Skeletal muscle tissue (tissue), 5 donors: ENCODE measurements at places on chromosomes 12 and 14. TPM values are rescaled to one million over a fixed set of nuclear protein-coding genes. Genes with fewer than 3 reads are reported as not detected.

Gene BHLHE41
- 1.0 TPM for total RNA-seq

Gene PTPN21
- total RNA-seq, result 16.2 TPM

Gene SYT10
- not detected for total RNA-seq

Gene KLRC2
- total RNA-seq, result 1.0 TPM

Gene HOXC12
- not detected for total RNA-seq

Gene SERPINA9
- total RNA-seq, result not detected

Gene GALNT4
- total RNA-seq, result 6.3 TPM

Gene RESF1
- 19.3 TPM for total RNA-seq

Gene LIN7A
- total RNA-seq, result 1.6 TPM

Gene TOMM20L
- total RNA-seq, result not detected

Gene MRPL51
- total RNA-seq, result 141 TPM

Gene IAPP
- total RNA-seq, result not detected

Gene TAS2R31
- total RNA-seq, result 8.9 TPM

Gene NTN4
- total RNA-seq, result 20.9 TPM

Gene APOLD1
- total RNA-seq, result 9.9 TPM

Gene CD4
- 6.8 TPM for total RNA-seq

Gene GNG2
- 25.1 TPM for total RNA-seq

Gene MYO1H
- not detected for total RNA-seq

Gene DDX55
- total RNA-seq, result 12.5 TPM

Gene CACNA1C
- 7.3 TPM for total RNA-seq

Gene BIN2
- 3.1 TPM for total RNA-seq

Gene METTL3
- total RNA-seq, result 73.6 TPM

Gene ERBB3
- total RNA-seq, result 154 TPM

Gene SERPINA6
- total RNA-seq, result not detected

Gene OR6C75
- not detected for total RNA-seq

Gene C12orf54
- not detected for total RNA-seq

Gene OTOGL
- 0.52 TPM for total RNA-seq

Gene ACOT6
- not detected for total RNA-seq

Gene PLEKHH1
- total RNA-seq, result 1.6 TPM

Gene LRRK2
- 11.0 TPM for total RNA-seq

Gene OR6C3
- not detected for total RNA-seq

Gene SPRING1
- total RNA-seq, result 6.3 TPM

Gene CLEC6A
- under 0.01 TPM for total RNA-seq

Gene KLRC1
- 1.0 TPM for total RNA-seq

Gene TMEM229B
- total RNA-seq, result 0.52 TPM

Gene HOXC5
- total RNA-seq, result 0.52 TPM

Gene DGLUCY
- 49.6 TPM for total RNA-seq

Gene CGRRF1
- 20.4 TPM for total RNA-seq

Gene KRT5
- total RNA-seq, result 1.6 TPM

Gene GYS2
- total RNA-seq, result not detected

Gene JAG2
- total RNA-seq, result 33.9 TPM

Gene AJUBA
- total RNA-seq, result 77.8 TPM

Gene AMHR2
- not detected for total RNA-seq

Gene SDR9C7
- total RNA-seq, result not detected

Gene ZNF385A
- total RNA-seq, result 3.7 TPM

Gene GNB3
- total RNA-seq, result 3.7 TPM

Gene WNT1
- not detected for total RNA-seq

Gene ACOT4
- 0.52 TPM for total RNA-seq

Gene DENND5B
- 29.2 TPM for total RNA-seq

Gene RNASE3
- total RNA-seq, result not detected

Gene SLC5A8
- under 0.01 TPM for total RNA-seq
